Naive thymus-derived CD4-positive, alpha-beta T cell (primary cell): ENCODE measurements at places on chromosomes 4 and X.
A peak's percentile ranks its signal among the peaks of the same experiment; 100 is the strongest.

DNA sequence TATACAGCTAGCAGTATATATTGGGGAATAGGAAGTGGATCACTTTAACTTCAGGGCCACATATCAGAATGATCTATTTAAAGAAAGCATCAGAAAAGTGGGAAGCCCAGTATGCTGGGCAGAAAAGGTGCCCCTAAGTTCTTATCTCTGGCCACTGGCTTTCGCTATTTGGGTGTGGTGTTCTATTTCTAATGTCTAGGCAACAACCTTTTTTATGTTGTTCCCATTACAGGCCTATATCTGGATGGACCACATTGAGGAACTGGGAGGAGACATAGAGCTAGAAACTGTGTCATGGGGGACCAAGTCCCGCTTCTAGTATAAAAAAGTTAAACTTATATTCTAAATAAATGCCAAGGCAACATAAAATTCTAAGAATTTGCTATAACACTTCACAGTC is 935.6 kb downstream of the PDHA2 start:
- DNase-seq: no peak

- no peak for DNase-seq
Observed at GRCh38 chr4:172666711-172667368, 501.8 kb upstream of the GALNT7 start.

DNA sequence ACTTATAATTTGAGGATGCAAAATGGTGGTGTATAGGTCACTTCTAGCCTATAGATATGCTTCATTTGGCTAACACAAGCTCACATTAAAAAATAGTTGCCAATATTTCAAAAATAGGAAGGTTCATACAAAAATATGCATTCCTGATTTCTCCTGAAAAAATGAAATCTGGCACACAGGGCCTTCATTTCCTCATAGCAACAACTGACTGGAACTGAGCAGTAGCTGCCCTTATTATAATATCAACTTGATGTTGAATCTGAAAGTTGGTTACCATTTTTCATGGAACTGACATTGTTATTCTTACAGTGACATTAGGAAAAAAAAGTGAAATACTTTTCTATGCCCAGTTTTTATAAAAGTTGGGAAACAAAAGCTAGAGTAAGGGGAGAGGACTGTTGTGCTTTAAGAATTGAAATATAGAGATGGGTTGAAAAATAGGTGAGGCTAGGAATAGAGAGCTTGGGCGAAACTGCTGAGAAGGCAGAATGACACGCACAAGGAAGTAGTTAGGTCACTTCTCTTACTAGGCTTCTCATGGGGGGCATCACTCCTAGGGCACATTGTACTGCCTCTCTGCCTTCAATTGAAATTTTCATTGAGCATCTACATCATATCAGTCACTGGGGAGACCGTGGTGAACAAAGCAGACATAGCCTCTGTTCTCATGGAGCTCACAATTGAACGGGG is 43.1 kb upstream of the C1GALT1C1 start:
- DNase-seq: no peak

- DNase-seq: no peak
Observed at GRCh38 chrX:7574325-7574724, 268.6 kb upstream of the VCX start.

GRCh38 chrX:108025954-108026600 is 18.8 kb upstream of the VSIG1 start:
- DNase-seq: peak; percentile 36

- no peak for DNase-seq
Observed at GRCh38 chrX:147739196-147739595, 172.5 kb upstream of the FMR1 start.

- DNase-seq: no peak
Observed at GRCh38 chr4:76830964-76831703, 66.8 kb downstream of the SOWAHB start.

GRCh38 chr4:90145319-90145718 is 18.1 kb downstream of the CCSER1 start:
- no peak for DNase-seq
